ENCODE measurements at places on chromosomes 7 and 10.

DNA sequence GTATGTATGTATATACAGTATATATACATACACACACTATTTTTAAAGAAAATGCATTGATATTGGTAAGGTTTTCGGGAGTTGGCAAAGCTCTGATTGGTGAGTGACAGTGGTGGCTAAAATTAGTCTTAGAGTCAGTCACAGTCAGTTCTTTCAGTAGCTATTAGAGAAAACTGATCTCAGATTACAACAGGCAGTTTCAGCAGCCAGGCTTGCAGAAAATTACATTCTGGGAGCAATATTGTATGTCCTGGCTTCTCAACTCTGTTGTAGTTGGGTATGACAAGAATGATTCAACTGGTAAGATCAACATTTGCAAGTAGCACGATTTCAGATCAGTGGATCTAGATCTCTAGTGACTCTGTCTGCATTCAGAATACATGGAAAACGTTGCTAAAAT lies 897.9 kb upstream of the AUTS2 start:
- no peak for DNase-seq

DNA sequence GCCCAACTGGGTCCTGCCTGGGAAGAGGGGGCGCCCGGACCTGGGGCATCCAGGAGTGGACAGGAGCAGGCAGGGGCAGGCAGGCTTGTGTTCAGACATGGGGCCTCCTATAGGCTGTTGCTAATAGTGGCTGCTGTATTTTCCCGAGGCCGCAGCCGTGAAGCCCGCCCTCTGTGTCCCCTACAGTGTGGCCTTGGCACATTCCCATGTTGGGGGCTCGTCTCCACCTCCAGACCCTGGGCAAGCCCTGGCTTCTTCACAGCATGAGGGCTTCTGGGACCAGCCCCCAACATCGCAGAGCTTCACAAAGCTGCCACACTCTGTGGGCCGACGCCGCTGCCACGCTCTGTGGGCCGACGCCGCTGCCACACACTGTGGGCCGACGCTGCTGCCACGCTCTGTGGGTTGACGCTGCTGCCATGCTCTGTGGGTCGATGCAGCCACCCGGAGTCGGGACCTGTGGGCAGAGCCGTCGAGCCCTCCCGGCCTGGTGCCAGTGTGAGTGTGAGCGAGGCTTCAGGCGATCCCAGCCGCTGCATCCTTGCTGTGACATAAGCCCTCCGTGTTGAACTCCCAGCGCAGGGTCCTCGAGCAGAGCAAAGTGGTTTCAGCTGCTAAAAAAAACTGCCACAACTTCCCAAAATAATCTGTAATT lies 109.0 kb downstream of the INPP5A start:
- no peak for DNase-seq

GRCh38 chr10:35940141-35941041 lies 298.3 kb upstream of the FZD8 start:
- no peak for DNase-seq

DNA sequence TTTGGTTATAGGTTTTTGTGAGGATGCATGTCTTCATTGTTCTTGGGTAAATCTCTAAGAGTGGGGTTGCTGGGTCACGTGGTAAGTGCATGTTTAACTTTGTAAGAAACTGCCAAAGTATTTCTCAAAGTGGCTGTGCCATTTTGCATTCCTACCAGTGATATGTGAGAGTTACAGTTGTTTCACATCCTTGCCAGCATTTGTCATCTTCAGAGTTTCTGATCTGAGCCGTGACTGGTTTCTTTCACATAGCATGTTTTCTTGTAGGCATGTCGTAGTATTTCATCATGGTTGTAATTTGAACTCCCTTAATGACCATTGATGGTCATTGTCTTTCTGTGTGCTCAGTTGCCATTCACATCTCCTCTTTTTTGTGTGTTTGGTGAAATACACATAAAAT lies 286.0 kb downstream of the RNLS start:
- no peak for DNase-seq

- DNase-seq = peak; percentile 59
These were observed 181.3 kb downstream of the TAX1BP1 start for GRCh38 chr7:27921081-27921836.

DNA sequence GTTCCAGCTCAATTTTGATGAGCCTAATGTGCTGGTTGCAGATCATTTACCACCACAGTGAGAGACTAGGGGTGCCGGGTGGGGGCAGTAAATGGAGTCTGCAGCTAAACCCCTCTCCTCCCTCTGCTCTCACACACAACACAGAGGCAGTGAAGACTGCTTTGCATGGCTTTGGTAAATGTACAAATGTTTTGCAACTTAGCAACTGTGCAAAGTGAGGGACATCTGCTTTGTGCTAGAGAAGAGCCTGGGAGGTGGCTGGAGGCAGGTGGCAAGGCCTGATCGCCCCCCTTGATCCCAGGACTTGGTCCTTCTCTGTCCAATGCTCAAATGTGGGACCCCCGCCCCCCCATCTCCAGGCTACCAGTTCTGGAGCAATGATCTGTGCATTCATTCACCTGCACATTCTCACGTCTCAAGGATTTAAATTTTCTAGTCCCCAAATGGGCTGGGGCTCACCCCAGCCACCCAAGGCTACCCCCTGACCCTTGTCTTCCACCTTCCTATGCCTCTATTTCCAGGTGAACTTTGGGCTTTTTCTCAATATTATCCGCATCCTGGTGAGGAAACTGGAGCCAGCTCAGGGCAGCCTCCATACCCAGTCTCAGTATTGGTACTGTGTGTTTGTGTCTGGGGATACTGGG lies 11.6 kb downstream of the GHRHR start:
- DNase-seq = no peak

Measured in NCI-H1930 (cell line).